ENCODE measurements at places on chromosomes 7 and 10.

DNA sequence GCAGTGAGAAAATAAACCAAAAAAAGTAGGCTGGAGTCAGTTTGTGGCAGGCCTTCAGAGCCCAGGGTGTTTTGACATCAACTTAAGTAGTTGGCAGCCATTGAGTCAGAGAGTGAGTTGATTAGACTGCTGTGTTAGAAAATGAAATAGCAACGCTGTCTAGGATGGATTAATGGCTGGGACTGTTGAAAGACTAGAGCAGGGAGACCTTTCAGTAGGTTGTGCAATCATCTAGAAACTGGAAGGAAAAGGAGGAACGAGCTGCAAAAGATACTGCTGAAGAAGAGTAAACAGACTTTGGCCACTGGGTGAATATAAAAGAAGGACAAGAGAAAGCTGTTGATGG, 28.6 kb upstream of the TRIL start:
- DNase-seq, result peak; percentile 92

GRCh38 chr10:79275431-79275851, 71.8 kb upstream of the PPIF start:
- no peak for DNase-seq

DNA sequence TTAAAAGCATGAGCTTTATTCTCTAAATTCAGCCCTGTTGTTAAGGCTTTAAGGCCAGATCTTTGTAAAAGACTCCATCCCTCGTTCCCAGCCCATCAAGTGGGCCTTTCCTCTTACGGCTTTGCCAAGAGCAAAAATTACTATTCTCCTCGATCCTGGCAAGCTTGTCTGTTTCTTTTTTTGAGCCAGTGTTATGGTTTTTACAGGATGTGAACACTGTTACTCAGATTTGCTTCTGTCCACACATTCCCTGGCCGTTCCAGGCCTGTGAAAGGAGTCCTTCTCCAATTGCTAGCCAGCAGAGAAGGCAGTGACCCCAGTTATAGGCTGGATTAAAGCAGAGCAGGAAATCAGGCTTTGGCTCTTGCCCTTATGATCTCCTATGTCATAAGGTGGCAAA, 47.0 kb upstream of the EPC1 start:
- DNase-seq, result no peak

GRCh38 chr10:72541337-72541736, 84.5 kb downstream of the MICU1 start:
- DNase-seq, result no peak

GRCh38 chr7:95102662-95103061, 195.3 kb downstream of the PPP1R9A start:
- no peak for DNase-seq

- DNase-seq, result no peak
Measured at GRCh38 chr7:45294559-45294958, 137.0 kb downstream of the RAMP3 start.

GRCh38 chr7:46954181-46954580, 627.7 kb downstream of the TNS3 start:
- DNase-seq, result no peak

GRCh38 chr7:158570449-158571170, 17.0 kb downstream of the PTPRN2 start:
- DNase-seq, result no peak

GRCh38 chr7:25559581-25560367, 331.5 kb upstream of the NPVF start:
- DNase-seq, result no peak

- no peak for DNase-seq
Measured at GRCh38 chr10:43365001-43365400, 6.4 kb upstream of the FXYD4 start.

DNA sequence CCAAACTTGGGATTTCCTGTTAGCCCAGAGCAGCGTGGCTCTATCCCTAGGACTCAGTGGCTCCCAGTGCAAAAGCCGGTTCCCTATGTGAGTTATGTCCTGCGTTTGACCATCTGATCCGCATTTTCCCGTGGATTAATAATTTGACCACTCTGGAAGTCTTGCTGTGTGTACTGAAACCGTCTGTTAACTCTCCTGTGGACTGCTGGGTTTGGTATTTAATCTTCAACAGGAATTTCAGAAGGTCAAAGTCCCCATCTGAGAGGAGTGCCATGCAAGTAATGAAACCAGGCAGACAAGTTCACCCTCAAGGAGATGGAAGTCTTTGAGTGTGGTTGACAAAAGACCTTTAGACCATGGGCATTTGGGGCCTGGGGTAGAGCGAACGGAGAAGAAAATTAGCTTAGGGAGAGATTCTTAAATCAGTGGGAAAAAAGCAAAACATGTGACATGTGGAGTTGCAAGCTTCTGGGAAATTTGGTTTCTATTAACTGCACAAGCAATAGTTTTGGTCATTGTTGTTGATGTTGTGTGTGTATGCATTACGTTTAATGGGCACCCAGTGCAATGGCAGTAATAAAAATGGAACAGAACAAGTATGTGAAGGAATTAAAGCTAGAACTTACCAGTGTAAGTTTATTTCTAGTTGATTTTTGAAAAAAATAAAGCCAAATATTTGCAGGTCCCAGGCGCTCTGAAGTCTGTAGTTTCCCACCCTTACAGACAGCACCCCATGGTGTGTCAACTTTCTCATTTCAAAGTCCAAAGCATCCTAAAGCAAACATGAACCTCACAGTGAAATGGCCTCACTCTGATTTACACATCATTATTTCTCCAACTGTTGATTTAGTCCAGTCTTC, 38.2 kb downstream of the LYZL1 start:
- DNase-seq, result no peak

DNA sequence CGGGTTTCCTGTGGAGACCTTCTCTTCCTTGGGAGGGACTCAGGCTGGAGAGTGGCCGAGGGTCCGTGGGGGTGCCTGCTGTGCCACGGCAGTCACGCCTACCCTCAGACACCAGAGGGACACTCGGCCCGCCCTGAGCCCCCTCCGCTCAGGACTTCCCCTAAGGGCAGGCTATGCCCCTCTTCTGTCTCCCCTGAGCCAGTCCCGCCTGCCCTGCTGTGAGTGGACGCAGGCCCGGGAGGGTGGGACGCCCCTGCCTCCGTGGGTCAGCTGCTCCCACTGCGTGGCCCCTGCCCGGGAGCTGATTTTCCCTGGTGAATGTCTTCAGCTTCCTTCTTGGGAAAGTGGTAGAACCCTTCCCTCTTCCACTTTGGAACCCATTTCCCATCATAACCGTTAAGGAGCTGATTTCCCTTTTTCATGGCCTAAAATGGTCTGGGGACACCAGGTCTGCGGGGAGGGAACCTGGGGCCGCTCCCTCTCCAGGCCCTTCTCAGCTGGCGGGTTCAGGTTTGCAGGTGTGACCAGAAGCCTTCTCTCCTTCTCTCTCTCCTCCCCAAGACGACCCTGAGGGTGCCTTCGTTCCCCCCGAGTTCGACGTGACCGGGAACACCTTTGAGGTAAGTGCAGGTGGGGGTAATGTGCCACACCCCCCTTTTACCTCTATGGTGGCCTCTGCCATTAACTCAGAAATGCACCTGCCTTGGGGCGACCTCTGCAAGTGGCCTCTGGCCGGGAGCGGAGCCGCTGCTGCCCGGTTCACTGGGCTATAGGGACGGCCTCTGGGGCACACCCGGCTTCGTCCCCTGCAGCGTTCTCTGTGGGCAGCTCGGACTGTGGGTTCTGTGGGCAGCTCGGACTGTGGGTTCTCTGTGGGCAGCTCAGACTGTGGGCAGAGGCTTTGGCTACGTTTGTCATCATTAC, 7.9 kb downstream of the KNDC1 start:
- no peak for DNase-seq

- DNase-seq, result no peak
Measured at GRCh38 chr10:49743464-49744075, 18.6 kb downstream of the OGDHL start.

DNA sequence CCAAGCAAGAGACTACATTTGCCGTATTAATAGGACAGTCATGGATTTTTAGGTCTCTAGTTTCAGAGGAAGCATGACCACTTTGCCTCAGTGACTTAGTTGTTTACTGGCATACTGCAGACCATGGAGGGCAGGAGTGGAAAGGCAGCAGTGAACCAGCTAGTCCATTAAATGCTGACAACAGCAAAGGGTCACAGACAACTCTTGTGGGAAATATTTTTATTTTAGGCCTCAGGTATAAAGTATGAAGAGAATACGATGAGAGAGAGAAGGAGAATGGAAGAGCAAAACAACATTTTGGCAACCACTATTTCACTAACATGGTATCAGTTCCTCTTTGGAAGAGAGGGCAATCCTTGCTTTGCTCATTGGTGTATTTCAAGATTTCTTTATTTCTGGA, 118.0 kb downstream of the RELN start:
- DNase-seq, result no peak

DNA sequence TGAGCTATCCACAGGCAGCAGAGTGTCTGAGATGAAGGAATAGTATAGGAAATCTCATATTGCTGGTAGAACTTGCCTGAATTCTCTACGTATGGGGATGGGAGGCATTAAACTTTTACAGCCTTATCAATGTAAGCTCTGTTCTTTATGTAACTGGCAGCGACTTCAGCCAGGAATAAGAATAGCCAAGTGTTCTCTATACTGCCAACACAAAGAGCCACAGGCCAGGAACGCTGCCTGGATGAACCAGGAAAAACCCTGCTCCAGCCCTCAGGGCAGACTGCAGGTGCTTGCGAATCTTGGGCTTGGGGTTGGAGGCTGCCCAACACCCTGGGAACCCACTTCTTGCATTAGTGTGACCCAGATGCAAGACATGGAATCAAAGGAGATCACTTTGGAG, 6.1 kb upstream of the OLAH start:
- DNase-seq, result no peak

GRCh38 chr10:21579291-21579690, 45.3 kb downstream of the MLLT10 start:
- DNase-seq, result no peak

- peak; percentile 81 for DNase-seq
Measured at GRCh38 chr7:143416565-143417149, 8.0 kb upstream of the EPHA1 start.

GRCh38 chr10:66927251-66927935, 1.6 kb downstream of the LRRTM3 start:
- no peak for DNase-seq

- DNase-seq, result no peak
Measured at GRCh38 chr7:83517035-83517700, 131.8 kb downstream of the SEMA3E start.

GRCh38 chr7:149843566-149843965, 5.4 kb downstream of the ZNF862 start:
- DNase-seq, result no peak

DNA sequence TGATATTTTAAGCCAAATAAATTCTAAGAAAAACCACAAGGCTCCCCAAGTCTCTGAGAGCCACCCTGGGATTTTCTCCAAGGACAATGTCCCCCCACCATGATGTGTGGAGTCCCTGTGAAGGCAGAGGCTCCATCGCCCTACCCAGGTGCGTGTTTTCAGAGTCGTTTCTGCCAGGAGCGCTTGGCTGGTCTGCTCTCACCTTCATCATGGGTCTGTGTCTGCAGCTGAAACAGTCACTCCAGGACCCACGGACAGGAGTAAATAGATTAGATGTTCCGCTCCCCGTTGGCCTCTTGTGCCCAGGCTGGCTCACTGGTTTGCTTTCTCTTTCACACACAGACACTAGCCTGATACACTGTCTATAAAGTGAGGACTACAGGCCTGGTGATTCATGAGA, 217.5 kb downstream of the SFMBT2 start:
- DNase-seq, result no peak

- no peak for DNase-seq
Measured at GRCh38 chr10:97911217-97911616, 61.6 kb downstream of the GOLGA7B start.

DNA sequence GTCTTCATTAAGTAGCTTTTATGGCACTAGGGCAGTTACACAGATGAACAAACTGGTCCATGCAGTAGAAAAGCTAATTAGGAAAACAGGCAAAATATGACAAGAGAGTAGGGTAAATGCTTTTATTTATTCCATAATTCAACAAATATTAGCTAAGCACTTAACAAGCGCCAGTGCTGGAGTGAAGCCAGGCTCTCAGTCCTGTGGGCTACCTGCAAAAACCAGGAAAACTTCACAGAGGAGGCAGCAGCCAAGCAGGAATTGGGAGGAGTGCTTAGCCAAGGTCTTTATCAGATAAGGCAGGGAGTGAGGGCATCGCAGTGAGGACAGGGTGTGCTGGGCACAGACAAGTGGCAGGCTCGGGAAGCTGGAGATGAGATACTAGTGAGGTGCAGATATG, 4.9 kb upstream of the KAT6B start:
- no peak for DNase-seq

DNA sequence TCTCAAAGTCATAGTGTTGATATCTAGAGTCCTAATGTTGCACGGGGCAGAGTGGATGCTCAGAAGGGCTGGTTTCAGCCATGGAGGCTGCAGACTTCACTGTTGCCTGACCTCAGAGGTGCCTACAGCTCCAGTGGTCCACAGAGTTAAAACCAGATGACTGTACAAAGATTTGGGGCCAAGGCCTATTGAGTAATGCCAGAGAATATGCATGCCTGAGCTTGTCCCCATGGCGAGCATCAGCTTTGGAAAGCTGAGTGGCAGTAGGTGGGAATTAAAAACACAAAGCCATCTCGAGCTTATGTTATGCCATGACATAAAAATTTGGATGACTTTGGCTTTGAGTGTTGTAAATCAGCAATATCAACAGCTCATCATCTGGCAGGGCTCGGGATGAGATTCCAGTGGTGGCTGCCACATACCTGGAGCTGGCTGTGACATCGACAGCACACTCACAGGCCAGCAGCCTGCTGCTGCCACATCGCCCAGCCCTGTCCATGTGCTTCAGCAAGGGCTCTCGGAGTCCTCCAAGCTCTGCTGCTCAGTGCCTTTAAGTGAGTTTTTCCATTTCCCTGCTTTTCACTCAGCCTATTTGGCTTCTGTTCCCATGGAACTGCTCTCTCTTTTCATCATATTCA, 379.6 kb downstream of the TNS3 start:
- DNase-seq, result no peak

DNA sequence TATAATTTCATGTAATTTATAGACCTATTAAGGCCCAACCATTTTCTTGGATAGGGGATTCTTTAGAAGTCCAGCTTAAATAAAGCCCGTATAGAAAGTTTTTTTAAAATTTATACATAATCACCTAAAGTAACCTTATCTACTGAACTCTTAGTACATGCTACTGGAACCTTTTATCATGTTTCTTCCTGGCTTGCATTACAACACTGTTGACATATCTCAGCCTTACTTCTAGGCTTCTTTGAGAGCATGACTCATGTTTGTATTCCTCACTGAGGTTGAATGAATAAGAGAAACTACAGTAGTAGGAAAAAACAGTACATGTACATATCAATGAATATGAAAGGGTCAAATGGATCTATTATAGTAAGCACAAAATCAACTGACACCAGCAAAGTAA, 8.2 kb upstream of the MAGI2 start:
- DNase-seq, result peak; percentile 44

Measured in suppressor macrophage treated with lipopolysaccharide for 4 hours (primary cell).